Brain pericyte (primary cell): ENCODE measurements at places on chromosomes 2 and 18.
A peak's percentile ranks its signal among the peaks of the same experiment; 100 is the strongest.

- DNase-seq = no peak
These were observed 27.4 kb upstream of the TAF1B start for GRCh38 chr2:9815844-9816279.

- no peak for DNase-seq
These were observed 643.3 kb downstream of the SOCS6 start for GRCh38 chr18:70931942-70932814.

DNA sequence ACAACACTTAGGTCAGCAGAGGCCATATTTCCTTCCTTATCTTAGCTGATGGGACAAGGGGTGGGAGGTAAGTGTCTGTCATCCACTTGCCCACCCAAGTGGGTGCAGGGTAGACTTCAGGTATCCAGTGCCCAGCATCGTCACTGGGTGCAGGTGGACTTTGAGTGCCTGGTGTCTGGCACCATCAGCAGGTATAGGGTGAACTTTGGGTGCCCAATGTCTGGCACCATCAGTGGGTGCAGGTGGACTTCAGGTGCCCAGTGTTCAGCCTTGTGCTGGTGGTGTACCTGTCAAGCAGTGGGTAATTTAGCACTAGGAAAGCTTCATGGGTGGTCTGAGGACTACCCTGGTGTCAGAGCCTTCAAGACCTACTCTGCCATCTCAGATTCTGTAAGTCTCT, 175.6 kb downstream of the SEPTIN10 start:
- no peak for DNase-seq

DNA sequence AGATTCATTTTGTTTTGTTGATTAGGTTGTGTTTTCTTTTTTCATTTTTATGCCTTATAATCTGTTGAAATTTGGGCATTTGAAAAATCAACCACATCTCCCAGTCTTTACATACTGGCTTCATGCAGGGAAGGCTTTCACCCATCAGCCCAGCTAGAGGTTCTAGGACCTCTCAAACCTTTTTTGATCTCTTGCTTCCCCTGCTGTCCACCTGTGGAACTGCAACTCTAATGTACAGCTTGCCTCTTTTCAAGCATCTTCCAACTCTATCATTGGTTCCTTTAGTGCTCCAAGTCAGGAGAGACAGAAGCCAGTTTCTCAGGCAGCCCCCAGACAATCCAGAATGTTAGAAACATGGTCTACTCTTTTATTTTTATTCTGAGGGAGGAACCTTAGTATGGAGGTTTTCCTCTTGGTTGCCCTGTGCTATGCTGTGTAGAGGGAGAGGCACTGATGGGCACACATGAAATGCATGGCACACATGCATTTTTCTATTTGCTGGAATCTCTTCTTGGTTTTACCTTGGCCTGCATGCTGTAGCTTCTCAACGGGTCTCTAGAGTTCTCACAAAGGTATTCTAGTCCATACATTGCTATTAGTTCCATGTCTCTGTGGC, 107.2 kb upstream of the L3MBTL4 start:
- DNase-seq = no peak

- DNase-seq = no peak
These were observed 13.2 kb downstream of the HEATR5B start for GRCh38 chr2:37070931-37071330.

GRCh38 chr18:24459772-24460171, 665 bp upstream of the HRH4 start:
- no peak for DNase-seq

DNA sequence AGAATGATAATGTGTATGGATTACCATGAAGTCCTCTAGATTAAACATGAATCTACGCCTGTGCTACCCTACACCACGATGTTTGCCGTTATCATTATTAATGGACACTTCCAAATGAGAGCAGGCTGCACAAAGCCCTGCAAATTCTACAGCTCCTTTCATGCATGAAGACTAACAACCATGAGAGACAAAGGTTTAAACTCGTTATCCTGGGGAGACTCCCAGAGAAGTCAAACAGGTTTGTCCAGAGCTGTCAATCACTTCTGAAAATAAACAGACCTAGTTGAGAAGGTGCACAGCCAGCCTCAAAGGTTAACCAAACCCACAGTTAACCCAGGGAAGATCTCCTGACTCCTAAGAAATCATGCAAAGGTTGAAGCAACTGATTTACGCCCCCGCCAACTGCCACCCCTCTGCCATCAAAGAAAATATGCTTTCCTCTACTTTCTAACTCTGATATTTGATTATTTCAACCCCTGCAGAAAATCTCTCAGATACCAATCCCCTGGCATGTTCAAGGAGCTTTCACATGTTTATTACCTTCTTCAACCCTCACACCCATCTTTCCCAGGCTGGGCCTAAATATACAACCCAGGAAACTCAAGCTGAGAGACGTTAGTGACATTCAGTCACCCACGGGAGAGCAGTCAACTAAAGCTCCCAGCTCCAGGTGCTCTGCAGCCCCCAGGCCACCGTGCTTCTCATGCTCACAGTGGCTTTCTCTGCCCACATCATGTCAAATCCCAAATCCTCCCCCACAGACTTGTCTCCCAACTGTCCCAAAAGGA, 35.9 kb downstream of the MYO5B start:
- no peak for DNase-seq

DNA sequence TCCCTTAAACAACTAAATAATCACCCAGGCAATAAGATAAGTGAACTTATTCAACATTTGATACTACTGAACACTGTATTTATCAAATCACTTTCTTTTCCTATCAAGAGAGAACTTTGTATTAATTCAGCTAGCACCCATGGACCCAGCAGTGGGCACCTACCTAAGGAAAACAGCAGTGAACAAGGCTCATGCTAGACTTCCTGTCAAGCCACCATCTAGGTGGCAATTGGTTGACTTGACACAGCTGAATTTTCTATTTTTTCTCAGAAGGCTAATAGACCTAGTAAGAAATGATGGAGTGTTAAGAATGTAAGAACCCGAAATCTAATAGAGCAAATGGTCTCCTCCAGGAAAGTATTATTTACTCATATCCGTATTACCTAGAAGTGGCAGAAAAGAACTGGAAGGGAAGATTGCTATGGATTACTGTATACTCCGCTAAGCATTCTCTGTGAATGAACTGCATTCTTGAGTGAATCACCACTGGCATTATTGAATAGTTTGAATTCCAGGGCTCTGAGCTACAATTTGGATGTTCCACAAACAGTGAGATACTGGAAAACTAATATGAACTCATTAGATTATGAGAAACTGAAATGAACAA, 988.2 kb upstream of the CDH2 start:
- DNase-seq = no peak

- no peak for DNase-seq
These were observed 203.2 kb upstream of the CYP26B1 start for GRCh38 chr2:72350852-72351251.

DNA sequence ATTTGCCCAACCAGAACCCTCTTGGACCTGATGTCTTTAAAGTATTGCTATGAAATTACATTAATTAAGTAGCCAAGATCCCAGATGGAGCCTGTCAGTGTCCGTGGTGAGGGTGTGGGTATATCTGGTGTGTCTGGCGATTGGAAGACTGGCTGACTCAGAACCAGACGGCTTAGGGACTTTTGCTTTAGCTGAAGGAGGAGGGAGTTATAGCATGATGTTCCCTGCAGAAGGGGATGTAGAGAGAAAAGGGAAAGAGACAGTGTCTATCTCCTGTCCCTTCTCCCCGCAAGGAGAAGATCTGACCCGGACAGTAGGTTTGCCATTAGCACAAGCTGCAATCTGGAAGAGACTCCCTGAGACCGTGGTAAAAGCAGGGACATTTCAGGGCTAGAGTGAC, 60.6 kb downstream of the POU3F3 start:
- no peak for DNase-seq

DNA sequence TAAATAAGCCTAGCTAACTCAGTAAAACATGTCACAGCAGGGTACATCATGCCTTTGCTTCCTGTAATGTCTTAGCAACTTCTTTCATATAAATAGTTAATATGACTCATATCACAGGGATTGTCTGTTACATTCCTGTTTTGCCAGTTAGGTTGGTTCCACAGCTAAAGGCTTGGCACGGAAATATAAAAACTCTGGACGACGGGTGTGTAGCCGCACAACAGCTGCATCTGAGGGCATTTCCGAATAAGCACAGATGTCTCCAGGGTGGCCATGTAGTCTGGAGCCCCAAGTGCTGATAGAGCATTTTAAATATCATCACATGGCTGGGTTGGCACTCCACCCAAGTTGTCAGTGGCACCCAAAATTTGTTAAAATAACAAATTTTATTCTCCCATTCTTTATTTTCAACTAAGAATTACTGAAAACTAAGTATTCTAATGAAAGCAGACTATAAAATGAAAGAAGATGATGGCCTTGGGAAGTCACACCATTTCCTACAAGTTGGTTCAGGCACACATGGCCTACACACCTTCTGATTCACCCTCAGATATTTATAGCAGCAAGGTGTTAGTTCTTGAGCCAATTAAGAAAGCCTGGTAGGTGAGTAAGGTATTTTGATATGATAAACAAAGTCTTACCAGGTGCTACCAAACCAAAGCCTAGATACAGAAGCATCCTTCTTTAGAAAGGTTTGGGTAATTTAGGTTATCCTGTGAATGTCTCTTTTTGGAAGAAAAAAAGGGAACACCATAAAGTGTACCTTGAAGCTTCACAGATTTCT, 61.8 kb upstream of the STK17B start:
- peak; percentile 65 for DNase-seq

- DNase-seq = no peak
These were observed 124.5 kb downstream of the SETBP1 start for GRCh38 chr18:44805176-44805575.

DNA sequence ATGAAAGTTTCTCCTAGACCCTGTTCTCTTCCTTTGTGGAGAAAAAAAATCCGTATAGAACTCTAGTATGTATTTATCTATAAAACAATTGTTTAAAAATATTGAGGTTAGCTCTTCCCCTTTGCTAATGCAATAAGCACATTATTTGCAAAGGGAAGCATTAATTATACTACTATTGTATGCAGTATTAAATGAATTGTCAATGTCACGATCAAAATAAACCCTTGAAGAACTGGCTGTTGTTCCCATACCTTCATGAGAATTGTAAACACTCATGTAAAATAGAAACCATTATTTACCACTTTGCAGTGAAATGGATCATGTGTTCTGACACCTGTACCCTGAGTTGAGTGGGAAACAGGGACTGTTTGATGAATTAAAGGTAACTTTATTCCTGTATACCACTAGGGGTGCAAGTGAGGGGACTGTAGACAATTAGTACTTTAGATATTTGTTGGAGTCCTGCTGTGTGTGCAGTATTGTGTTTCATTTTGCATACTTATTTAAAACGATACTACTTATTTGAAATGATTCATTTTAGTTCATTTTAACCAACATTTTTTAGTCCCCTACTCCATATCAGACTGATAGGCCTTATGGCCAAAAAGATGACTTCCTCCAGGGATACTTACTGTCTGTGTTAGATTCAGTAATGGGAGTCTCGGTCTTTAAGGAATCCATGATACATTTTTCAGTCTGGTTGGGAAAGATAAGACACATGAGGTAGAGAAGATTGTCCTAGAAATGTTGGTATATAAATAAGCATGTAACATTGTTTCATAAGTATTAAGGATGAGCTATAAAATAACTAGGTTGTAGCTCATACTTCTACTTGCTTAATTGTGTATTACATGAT, 7.9 kb downstream of the PKP4 start:
- no peak for DNase-seq

DNA sequence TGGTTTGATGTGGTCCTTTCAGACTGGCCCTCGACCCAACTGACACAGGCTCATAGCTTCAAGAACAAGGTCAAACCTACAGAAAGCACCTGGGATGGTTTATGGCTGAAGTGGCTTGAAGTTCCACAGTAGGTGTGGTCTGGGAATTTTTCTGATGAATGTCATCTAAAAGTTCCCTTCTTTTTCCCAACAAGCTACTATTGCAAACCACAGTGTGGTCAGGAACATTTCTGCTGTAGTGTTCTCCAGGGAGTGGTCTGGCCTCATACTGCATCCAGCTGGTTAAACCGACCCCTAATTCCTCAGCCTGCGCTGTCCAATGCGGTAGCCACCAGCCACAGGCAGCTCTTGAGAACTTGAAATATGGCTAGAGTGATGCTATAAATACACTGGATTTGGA, 92.7 kb downstream of the FAM124B start:
- no peak for DNase-seq

GRCh38 chr2:214185546-214185945, 225.3 kb upstream of the VWC2L start:
- DNase-seq = no peak

DNA sequence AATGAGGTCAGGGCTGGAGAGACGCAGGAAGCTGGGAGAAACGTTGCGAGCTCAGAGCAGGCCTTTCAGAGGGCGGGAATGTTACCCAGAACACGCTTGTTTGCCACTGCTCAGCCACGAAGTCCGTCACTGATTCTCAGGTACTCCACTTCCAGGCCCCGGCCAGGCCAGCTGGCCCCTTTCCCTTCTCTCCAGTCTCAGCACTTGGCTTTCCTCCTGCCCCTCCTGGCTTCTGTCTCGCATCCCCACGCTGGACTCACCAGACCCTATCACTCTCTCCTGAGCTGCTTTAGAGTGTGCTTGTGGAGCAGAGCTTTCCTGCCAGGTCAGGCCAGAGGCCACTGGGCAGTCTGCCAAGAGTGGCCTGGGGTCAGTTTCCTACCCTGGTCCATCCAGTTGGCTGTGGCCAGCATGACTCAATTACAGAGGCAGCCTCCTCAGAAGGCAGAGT, 151.4 kb downstream of the TWIST2 start:
- DNase-seq = peak; percentile 5

DNA sequence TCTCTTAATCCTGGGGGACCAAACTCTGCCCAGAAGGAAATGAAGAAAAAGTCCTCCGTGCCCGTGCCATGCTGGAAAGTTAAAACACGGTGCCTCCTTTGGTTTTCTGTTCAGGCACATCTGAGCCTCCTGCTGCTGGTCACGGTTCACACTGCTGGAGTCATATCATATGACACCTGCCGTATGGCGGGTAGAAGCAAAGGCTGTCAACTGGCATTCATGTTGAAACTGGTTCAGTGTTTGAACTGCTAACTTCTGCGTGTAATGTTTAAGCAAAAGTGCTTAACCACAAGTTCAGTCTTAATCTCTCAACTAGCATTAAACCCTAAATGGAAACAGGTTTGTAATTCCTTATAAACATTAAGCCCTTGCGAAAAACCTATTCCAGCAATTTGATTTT, 3.1 kb downstream of the STK39 start:
- peak; percentile 44 for DNase-seq

DNA sequence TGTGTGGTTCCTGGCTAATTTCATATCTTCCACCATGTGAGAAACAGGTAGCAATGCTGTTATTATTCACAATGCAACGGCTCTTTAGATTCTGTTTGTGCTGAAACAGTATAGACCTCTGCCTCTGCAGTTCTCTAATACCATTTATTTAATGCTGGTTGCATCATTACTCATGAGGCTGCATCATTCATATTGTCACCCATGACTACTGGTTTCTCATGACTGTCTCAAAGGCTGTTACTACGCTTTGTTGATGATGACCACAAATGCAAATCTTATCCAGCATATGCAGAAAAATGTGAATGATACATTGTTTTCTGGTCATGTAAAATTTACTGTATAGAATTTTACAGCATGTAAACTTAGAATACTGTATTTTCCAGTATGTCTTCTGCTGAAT, 22.5 kb downstream of the CAVIN2 start:
- no peak for DNase-seq
